ENCODE measurements at places on chromosomes 5 and 9.
A peak's percentile ranks its signal among the peaks of the same experiment; 100 is the strongest.

DNA sequence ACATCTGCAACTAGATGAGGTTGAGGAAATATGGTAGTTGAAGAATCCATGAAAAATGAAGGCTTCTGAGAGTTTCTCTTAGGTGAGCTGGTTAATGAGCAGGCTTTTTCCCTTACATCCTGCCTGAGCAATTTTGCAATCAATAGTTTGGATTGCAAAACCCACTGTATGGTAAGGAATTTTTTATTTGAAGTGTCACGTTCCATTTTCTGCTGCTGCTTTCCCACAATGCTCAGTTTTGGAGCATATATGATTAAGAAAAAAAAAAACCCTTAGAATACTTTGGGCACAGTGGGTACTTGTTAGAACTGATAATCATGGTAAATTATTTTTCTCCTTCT lies 144.2 kb downstream of the PCSK1 start:
- DNase-seq, result no peak

DNA sequence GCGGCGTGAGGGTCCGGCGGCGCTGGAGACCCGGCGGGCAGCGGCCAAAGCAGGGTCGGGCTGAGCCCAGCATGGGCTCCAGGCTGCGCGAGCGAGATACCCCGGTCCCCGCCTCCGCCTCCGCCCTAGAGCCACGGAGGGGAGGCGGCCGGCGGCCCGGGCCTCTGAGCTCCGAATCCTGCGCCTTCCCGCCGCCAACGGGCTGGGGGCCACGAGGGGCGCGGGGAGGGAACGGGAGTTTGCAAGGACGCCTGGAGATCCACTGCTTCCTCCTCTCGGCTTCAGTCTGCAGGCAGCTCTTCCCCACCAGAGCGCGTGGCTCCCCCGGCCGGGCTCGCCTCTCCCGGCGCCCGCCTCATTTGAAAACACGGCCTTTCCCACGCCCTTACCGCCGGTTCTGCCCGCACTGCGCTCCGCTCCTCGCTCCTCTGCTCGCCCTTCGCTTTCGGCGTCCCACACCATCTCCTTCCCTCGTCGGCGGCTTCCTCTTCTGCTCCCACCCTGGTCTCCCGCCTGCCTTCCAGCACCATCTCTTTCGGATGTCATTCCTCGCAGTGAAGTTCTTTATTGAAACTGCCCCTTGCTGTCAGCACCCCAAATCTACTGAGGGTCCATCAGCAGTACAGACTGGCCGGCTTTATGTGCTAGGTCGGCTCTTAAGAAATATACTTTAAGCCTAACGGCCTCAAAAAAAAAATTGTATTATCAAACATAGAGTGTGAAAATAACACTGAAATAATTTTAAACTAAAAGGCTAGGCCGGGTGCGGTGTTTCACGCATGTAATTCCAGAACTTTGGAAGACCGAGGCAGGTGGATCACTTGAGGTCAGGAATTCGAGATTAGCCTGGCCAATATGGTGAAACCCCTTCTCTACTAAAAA lies 105.0 kb upstream of the FAM120A start:
- no peak for DNase-seq

DNA sequence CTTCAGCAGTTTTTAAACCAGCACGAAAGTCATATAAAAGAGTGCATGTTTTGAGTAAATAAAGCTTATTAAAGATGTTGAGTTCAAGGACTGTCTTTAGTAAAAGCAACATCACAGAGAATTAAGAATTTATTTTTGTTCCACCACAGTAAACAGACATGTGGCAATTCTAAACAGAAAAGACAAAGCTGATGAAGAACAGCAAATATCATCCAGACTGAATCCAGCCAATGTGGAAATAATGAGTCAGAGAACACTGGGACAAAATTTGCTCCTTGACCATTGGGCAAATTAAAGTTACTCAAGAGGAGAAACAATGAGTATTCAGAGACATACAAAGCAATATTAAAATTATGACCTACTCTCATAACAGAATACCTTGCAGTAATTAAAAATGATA lies 28.8 kb downstream of the OR2K2 start:
- DNase-seq, result no peak

DNA sequence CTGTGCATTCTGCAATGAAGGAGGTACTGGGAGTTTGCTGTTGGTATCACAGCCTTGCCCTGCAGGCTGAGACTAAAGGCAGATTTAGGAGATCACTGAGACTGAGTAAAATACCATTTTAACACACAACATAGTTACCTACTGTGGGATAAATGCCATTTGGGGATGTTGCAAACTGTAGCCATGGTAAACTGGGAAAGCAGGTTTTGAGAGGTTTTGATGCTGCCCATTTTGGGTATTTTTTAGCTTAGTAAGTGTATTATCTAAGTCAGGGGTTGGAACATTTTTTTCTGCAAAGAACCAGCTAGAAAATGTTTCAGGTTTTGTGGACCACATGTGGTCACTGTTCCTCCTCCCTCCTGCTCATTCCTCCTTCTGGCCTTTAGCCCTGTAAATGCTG lies 108.9 kb downstream of the EHMT1 start:
- no peak for DNase-seq

DNA sequence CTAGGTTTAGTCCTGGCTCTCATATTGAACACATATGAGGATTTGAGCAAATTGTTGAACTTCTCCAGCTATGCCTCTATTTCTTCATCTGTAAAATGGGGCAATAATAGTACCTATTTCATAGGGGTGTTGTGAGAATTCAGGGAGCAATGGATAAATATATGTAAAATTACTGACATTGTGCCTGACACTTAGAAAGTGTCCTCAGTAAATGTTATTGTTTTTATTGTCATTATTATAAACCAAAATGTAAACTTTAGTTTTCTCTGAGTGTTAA lies 101.7 kb downstream of the ANGPTL2 start:
- no peak for DNase-seq

- DNase-seq, result peak; percentile 66
Measured at GRCh38 chr5:68287976-68288706, 72.6 kb downstream of the PIK3R1 start.

DNA sequence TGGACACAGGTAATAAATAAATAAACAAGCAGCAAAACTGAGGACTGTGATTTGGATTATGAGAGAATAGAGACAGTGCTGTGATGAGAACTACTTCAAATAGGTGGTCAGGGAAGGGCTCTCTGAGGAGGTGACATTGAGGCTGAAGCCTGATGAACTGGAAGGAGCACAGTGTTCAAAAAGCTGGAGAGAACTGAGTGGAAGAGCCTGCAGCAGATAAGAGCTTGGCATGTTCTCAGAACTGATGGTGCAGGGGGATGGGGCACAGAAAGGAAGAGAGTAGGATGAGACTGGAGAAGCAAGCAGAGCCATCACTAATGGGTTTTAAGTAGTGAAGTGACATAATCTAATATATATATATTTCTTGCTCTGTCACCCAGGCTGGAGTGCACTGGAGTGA lies 11.2 kb upstream of the TPM2 start:
- no peak for DNase-seq

DNA sequence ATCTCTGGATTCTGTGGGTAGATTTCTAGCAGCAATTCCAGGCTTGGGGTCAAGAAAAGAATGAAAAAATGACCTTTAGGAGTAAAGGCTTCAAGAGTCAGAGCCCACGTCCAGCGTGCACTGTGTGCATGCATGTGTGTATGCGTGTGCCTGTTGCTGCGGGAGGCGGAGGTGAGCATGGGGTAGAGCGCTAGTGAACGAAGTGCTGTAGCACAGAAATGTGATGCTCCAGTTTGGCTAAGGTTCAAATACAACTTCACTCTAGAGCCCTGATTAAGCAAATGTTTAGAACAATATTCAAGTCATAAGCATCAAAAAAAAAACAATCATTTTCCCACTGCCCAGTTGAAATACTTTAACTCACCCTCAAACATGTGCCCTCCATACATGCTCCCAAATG lies 403.9 kb downstream of the ZNF608 start:
- no peak for DNase-seq

GRCh38 chr5:147949711-147950573 lies 43.6 kb upstream of the C5orf46 start:
- peak; percentile 34 for DNase-seq

DNA sequence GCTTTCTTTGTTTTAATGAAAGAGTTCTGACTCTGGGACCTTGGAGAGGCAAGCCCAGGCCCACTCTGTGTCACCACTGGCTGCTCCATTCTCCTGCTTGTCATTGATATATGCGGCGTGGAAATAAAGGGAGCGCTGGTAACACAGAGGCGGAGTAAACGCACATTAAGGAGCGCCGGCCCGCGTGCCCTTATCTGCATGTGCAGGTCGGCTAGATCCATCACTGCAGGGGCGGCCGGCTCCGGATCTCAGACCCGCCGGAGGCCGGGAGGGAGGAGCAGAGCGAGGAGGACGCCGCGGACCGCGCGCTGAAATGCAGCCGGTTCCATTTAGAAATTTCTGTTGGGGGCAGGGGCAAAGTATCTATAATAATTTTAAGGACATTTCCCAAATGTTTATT lies 70.8 kb downstream of the MRPL36 start:
- no peak for DNase-seq

- DNase-seq, result no peak
Measured at GRCh38 chr5:88555674-88556073, 287.0 kb upstream of the TMEM161B start.

DNA sequence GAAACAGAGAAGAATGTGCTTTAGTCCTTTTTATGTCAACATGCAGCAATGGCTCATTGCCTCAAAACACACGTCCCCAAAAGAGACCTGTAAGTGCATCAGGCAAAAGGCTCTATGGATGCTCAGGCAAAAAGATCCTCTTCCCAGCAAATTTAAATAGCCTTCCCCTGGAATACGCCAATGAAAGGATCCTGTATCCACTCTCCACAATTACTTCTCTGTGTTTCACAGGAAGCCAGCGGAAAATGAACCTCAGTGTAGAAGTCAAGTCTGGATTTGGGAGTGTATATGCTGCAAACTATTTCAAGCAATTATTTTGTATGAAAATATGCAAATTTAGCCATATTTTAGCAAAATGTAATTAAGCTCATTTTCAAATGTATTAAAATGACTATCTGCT lies 217.9 kb downstream of the EPB41L4A start:
- DNase-seq, result no peak
